ENCODE measurements at places on chromosomes 2 and 18.

DNA sequence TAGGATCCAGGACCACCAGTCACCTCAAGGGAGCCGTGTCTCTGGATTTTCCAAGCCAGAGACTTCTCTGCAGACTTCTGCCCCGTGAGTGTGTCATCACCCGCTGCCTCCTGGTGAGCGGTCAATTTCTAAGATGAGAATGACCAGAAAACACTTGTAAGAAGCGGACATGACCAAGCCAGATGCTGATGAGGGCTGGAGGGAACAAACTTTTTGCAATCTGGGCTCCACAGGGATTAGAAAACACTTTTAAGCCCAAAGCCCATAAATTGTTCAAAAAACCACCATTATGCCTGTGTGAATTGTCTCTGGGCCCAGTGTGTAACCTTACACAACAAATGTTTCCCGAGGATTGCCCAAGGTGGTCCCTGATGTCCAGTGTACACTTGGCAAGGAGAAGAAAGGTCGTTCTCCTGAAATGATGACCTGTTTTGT is 5.3 kb upstream of the NPPC start:
- H3K27me3 ChIP-seq: peaks cover 50% of the 10 kb centered on the region
- DNase-seq: peak; percentile 46
- H3K36me3 ChIP-seq: no peaks in the 10 kb centered on the region
- peaks cover 26% of the 10 kb centered on the region for H3K4me1 ChIP-seq
- H3K27ac ChIP-seq: peak overlapping the region; percentile 81
- H3K4me3 ChIP-seq: no peak overlapping the region

GRCh38 chr2:76083248-76083647 is 372.5 kb upstream of the GCFC2 start:
- H3K36me3 ChIP-seq: no peaks in the 10 kb centered on the region
- no peak overlapping the region for H3K27ac ChIP-seq
- H3K27me3 ChIP-seq: no peaks in the 10 kb centered on the region
- no peak for DNase-seq
- H3K4me3 ChIP-seq: no peak overlapping the region

GRCh38 chr2:36800381-36800780 is 103.9 kb downstream of the VIT start:
- peaks cover 27% of the 10 kb centered on the region for H3K27me3 ChIP-seq
- DNase-seq: no peak
- no peak overlapping the region for H3K27ac ChIP-seq
- no peaks in the 10 kb centered on the region for H3K36me3 ChIP-seq

DNA sequence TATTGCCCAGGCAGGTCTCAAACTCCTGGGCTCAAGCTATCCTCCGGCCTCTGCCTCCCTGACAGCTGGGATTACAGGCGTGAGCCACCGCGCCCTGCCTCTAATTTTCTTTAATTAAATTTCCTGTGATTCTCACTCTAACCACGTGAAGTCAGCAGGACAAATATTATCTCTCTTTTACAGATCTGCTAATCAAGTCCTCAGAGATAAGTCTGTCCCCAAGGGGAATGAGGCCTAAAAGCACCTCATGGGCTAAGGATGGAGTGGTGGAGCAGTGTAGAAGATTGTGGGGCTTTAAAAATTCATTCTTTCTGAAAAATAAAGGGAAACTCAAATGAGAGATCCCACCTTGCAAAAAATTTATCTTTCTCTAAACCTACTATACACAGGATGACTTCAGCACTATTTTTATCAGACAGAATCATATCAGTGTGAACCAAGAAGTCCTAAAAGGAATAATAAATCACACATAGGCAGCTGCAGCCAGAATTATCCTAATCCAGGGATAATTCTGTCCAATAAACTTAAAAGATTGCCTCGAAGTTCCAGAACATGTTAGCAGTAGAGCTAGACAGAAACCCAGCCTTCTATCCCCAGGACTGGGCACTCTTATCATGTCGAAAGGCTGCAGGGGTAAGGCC is 38.3 kb upstream of the BMPR2 start:
- H3K27me3 ChIP-seq: no peaks in the 10 kb centered on the region
- H3K4me1 ChIP-seq: peaks cover 17% of the 10 kb centered on the region
- H3K36me3 ChIP-seq: no peaks in the 10 kb centered on the region
- no peak overlapping the region for H3K27ac ChIP-seq

- no peaks in the 10 kb centered on the region for H3K36me3 ChIP-seq
- DNase-seq: no peak
- no peak overlapping the region for H3K27ac ChIP-seq
- H3K4me1 ChIP-seq: no peaks in the 10 kb centered on the region
Measured at GRCh38 chr2:220701115-220701514, 871.0 kb downstream of the EPHA4 start.

DNA sequence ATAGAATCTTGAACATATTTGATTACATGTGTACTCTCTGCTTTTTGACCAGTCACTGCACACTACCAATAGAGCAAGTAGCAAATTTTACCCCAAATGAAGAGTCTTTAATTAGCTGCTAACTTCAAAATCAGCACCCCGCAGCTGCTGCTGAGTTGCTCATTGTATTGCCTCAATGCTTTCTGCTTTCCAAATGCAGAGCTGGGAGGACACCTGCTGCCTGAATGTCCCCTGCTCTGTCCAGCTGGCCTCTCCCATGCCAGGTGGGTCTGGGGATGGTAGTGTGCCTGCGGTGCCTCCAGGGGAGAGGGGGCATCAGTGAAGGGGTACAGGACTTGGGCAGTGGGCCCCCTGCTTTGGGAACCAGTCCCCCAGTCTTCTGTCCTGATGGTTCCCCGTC is 184.8 kb downstream of the PRKCE start:
- H3K4me3 ChIP-seq: no peak overlapping the region
- H3K4me1 ChIP-seq: peaks cover 25% of the 10 kb centered on the region
- no peak for DNase-seq
- H3K27ac ChIP-seq: no peak overlapping the region

GRCh38 chr2:128422571-128422970 is 103.9 kb upstream of the HS6ST1 start:
- no peak for DNase-seq
- H3K36me3 ChIP-seq: no peaks in the 10 kb centered on the region
- H3K27ac ChIP-seq: no peak overlapping the region
- no peaks in the 10 kb centered on the region for H3K4me1 ChIP-seq
- no peaks in the 10 kb centered on the region for H3K27me3 ChIP-seq

DNA sequence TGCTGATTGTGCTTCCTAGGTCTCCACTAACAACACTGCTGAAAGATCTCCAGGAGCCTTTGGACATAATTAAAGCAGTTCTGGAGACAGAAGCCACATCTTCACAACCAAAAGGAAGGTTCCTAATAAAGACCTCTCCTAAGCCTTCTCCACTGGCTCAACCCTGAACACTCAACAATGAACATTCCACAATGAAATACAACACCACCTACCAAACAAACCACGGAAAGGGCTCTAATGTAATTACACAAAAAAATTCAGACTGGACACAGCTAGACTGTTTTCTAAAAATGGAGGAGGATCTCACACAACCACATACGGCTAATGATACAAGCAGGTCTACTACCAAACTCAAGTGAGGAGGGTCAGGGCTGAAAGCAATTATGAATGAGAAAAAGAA is 43.6 kb downstream of the NOL10 start:
- H3K36me3 ChIP-seq: peaks cover 41% of the 10 kb centered on the region
- H3K27me3 ChIP-seq: no peaks in the 10 kb centered on the region
- DNase-seq: no peak

- H3K27me3 ChIP-seq: no peaks in the 10 kb centered on the region
- H3K36me3 ChIP-seq: no peaks in the 10 kb centered on the region
- H3K4me1 ChIP-seq: peaks cover 22% of the 10 kb centered on the region
- no peak for DNase-seq
Measured at GRCh38 chr2:188326669-188327301, 35.1 kb downstream of the GULP1 start.

DNA sequence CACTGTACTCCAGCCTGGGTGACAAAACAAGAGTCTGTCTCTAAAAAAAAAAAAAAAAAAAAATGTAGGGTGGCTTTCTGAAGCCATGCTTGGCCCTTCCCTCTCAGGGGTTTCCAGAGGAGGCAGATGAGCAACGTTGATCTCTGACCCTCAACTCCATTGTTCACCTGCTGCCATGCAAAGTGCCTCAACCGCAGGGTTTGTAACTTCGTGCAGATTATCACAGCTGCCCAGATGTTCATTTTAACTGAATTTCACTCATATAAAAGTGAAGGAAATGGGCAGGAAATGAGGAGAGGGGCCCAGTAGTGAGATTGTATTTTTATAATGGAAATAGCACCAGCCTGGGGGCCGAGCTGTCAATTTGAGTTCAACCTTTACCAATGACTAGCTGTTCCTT is 14.9 kb upstream of the B3GNT2 start:
- H3K27ac ChIP-seq: no peak overlapping the region
- no peak for DNase-seq
- no peak overlapping the region for H3K4me3 ChIP-seq
- H3K36me3 ChIP-seq: no peaks in the 10 kb centered on the region

DNA sequence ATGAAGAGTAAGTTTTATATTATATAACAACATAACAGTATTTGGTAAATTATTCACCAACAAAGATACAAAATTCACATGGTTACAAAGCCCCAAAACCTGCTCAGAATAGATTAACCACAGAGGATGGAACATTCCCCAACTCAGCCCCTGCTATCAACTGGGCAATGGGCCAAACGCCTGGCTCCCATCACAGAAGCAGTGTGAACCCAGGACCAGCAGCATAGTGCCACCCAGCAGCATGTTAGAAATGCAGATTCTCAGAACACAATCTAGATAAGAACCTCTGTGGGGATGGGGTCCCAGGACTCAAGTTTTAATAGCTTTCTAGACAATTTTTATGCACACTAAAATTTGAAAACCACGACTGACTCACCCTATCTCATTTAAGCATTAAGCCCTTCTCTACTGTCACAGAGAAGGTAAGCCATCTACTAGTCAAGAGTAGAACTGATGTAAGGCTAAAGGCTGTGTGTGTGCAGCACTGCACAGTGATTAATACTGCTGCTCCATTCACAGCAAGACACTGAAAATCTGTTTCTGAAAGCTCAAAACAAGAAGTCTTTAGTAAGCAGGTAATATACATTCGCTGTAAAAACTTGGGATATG is 15.2 kb downstream of the AFG3L2 start:
- H3K36me3 ChIP-seq: peaks cover 77% of the 10 kb centered on the region
- H3K27me3 ChIP-seq: no peaks in the 10 kb centered on the region
- H3K4me3 ChIP-seq: peak overlapping the region; percentile 34
- peak; percentile 75 for DNase-seq
- H3K4me1 ChIP-seq: peaks cover 72% of the 10 kb centered on the region

GRCh38 chr18:70019136-70019535 is 71.5 kb upstream of the CD226 start:
- H3K4me1 ChIP-seq: peaks cover 32% of the 10 kb centered on the region
- H3K36me3 ChIP-seq: peaks cover 54% of the 10 kb centered on the region
- H3K4me3 ChIP-seq: no peak overlapping the region
- no peak overlapping the region for H3K27ac ChIP-seq
- DNase-seq: no peak

Data from left ventricle myocardium inferior (tissue), 1 donor.